ENCODE measurements at places on chromosomes 2 and 18. TPM values are rescaled to one million over a fixed set of nuclear protein-coding genes. Genes with fewer than 3 reads are reported as not detected.

CRYGC gene
- 0.17 TPM for total RNA-seq

UPP2 gene
- total RNA-seq, result not detected

ERFE gene
- 13.1 TPM for total RNA-seq

ADD2 gene
- total RNA-seq, result 79.9 TPM

C2orf78 gene
- total RNA-seq, result not detected

PAX3 gene
- not detected for total RNA-seq

DNER gene
- 42.9 TPM for total RNA-seq

GRB14 gene
- total RNA-seq, result 3.8 TPM

CYP26B1 gene
- total RNA-seq, result 0.05 TPM

DOCK10 gene
- total RNA-seq, result 52.9 TPM

CD302 gene
- total RNA-seq, result 2.6 TPM

APCDD1 gene
- total RNA-seq, result not detected

SLC14A1 gene
- total RNA-seq, result 44.9 TPM
